ENCODE measurements at places on chromosomes 13 and 19.

DNA sequence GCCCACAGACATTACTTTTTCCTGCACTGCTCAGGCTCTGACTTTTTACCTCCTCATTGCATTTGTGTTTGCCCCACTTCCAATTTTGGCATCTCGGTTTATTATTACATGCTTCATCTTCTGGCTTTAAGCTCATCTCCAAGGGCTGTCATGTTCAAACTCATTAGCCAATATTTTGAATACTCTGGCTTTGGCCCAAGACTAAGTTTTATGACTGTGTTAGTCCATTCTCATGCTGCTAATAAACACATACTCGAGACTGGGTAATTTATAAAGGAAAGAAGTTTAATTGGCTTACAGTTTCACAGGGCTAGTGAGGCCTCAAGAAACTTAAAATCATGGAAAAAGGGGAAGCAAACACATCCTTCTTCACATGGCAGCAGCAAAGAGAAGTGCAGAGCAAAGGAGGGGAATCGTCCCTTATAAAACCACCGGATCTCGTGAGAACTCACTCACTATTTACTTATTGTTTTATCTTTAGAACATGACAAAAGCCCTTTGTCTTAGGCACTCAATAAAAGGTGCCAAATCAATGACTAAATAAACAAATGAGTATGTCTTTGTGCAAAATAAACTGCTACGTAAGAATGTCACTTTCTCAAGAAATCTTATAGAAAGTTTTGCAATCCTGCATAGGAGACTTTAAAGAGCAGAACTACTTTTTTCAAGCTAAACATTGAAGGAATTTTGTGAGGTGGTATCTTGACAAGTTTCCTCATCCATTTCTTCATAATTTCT is 233.4 kb upstream of the SPRY2 start:
- DNase-seq, result no peak

DNA sequence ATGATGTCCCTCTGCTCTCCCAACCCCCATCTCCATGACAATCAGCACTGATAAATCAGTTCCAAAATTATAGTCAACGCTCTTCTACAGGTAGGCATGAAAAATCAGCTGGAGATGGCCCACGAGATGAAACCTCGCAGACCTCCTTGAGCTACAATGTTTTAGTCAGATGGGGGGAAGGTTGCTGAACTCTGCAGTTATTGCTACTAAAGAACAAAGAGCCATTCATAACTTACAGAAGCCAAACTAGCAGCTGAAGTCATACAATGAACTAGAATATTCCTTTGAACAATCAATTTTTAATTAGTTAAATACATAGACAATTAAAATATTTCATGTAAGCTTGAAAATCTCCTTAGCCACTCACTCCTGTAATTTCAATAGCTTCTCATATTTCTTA is 179.2 kb downstream of the NHLRC3 start:
- DNase-seq, result no peak

GRCh38 chr13:49093376-49093775 is 117.7 kb downstream of the FNDC3A start:
- no peak for DNase-seq

- no peak for DNase-seq
Measured at GRCh38 chr13:105147461-105147860, 1388.0 kb downstream of the EFNB2 start.

GRCh38 chr13:64884976-64885375 is 2345.2 kb downstream of the PCDH9 start:
- no peak for DNase-seq

- DNase-seq, result no peak
Measured at GRCh38 chr13:76116751-76117360, 480.7 kb downstream of the LMO7 start.

GRCh38 chr13:65677906-65678305 is 1552.2 kb downstream of the PCDH9 start:
- DNase-seq, result no peak

All from activated CD4-positive, alpha-beta T cell treated with anti-CD3 and anti-CD28 coated beads, Interleukin-2, amount 10 ng/mL, durations not matched to agents 24 days and 14 days (primary cell).